ENCODE measurements at places on chromosomes 1 and 21.

GRCh38 chr1:199155166-199156019, 516.6 kb downstream of the PTPRC start:
- DNase-seq = no peak

GRCh38 chr1:165632491-165632890, 1.5 kb downstream of the MGST3 start:
- no peak for DNase-seq

GRCh38 chr1:218424502-218424901, 79.4 kb downstream of the TGFB2 start:
- DNase-seq = no peak

- no peak for DNase-seq
Measured at GRCh38 chr1:245031041-245031440, 123.7 kb upstream of the KIF26B start.

DNA sequence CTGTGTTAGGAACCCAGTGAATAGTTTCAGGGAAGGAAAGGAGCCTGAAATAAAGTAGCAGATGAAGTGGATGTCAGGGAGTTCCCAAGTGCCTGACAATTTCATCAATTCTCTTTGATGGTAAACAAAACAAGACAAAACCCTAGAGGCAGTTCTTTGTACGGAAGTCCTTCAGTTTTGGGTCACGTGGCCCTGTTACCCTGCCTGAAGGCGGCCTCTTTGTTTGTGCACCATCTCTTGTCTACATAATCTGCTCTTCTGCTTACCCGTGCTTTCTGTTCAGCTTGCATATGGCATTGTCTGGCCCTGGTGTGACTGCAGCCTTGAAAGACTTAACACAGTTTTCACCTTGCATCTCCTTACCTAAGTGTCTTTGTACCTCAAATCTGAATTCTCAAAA, 166.7 kb upstream of the DUSP10 start:
- DNase-seq = no peak

GRCh38 chr21:42493109-42494060, 2.6 kb downstream of the RSPH1 start:
- DNase-seq = no peak

DNA sequence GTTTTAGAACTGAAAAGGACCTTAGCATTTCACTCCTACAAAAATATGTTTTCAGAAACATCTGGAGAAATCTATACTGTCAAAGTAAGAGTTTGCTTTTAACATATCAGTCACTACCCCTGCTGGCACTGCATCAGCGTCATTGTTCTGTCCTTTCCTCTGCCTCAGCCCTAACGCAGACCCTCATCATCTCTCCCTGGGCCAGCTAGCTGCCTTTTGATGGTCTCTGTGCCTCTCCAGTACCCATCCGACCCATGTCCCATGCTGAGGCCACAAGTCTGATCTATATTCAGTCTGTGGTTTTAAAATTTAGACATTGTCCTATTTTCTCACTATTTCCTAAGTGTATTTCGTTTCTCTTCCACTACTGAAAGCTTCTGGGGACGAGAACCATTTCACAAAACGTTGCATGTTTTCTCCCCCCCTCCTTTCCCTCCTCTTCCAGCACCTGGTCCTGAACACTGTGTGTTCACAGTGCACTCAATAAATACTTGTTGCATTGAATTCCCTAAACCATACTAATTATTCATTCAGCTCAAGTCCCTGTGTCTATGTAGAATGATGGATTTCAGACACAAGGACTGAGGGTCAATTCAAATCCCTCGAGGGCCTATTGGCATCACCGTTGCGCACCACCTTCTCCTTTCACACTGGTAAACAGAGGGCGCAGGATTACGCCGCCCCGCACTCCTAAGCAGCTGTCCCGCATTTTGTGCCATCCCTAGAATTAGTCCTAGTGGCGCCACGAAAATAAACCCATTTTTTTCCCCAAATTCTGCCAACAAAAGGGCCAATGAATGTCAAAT, 53.4 kb downstream of the CD2 start:
- DNase-seq = no peak

DNA sequence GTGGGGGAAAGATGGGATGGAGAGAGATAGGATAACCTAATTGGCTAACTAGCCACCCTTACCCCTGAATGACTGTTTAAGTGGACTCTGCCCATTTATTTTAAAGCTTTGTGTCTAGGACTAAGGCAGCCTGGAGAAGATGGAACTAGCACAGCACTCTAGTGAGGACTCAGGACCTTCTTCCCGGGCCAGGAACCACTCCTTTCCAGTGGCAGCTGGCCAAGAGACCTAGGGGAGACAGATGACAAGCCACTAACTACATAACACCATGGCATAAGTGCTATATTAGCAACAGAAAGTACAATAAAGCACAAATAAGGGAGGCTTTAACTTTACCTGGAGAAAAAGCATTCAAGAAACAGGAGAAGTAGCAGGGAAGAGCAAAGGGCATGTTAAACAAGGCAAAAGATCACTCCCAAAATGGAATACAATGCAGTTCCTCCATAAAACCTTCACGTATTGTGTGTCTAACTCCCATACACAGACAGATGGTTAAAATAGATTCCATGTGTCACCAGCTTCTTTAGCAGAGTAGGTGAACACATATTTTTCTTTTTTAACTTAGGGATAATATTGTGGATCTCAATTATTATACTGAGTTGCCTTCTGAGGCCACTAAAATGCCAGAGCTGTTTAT, 20.6 kb downstream of the CLCA1 start:
- DNase-seq = no peak

GRCh38 chr1:119141020-119141424, 569 bp upstream of the WARS2 start:
- peak; percentile 77 for DNase-seq

GRCh38 chr1:39410915-39411436, 80.5 kb upstream of the BMP8A start:
- DNase-seq = peak; percentile 88

DNA sequence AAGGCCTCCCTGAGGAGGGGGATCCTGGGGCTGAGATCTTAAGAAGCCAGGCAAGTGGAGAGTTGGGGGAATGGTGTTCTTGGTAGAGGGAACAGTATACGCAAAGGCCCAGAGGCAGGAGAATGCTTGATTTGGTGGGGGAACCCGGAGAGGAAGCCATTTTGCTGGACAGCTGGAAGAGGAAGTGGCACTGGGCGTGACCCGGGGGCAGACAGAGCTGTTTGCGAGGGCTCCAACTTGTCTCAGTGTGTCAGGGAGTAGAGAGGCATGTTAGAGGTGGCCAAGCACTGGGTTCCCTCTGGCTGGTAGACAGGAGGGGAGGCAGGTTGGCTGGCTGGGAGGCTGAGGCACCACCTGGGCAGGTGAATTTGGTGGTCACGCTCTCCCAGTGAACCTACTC, 96.3 kb upstream of the ACTL8 start:
- DNase-seq = no peak

GRCh38 chr1:39047374-39048229, 21.5 kb downstream of the NDUFS5 start:
- DNase-seq = no peak

- no peak for DNase-seq
Measured at GRCh38 chr1:196593955-196594354, 14.3 kb downstream of the KCNT2 start.

- DNase-seq = no peak
Measured at GRCh38 chr21:25965951-25966707, 204.4 kb downstream of the APP start.

DNA sequence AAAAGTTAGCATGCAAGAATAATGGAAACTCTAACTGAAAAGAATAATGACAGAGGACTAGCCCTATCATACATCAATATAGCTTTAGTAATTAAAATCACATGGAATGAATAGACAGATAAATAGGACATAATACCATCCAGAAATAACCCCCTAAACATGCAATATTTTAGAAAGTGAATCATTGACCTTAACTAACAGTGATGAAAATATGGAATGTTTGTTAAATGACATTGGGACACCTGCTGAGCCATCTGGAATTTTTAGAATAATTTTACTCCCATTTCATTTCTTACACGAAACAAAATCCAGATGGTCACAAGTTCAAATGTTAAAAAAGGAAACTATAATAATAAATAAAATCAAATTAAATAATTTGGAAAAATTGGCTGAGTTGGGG, 53.1 kb upstream of the FMO3 start:
- DNase-seq = no peak

DNA sequence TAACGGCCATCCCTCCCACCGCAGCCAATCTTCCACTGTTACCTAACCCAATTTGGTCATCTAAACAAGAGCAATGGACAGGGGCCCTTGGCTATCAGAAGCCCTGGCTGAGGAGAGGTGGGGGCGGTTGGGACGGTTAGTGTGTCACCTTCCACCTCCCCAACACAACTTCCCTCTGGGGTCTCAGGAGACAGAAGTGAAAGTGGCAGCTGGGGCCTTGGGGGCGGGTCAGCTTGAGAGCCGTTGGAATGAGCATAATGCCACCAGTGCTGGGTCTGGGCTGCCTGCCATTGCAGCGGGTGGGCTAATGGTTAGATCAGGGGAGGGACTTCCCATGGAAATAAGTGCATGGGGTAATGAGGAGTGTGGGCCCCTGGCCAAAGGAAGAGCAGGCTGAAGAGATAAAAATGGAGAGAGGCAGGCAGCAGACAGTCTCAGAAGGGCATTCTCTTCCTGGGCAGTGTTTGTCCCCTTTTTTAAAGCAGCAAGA, 7.9 kb downstream of the MEF2D start:
- peak; percentile 63 for DNase-seq

- DNase-seq = no peak
Measured at GRCh38 chr1:117003223-117003875, 1.8 kb downstream of the CD101 start.

GRCh38 chr1:216600730-216601609, 122.3 kb downstream of the ESRRG start:
- peak; percentile 84 for DNase-seq

DNA sequence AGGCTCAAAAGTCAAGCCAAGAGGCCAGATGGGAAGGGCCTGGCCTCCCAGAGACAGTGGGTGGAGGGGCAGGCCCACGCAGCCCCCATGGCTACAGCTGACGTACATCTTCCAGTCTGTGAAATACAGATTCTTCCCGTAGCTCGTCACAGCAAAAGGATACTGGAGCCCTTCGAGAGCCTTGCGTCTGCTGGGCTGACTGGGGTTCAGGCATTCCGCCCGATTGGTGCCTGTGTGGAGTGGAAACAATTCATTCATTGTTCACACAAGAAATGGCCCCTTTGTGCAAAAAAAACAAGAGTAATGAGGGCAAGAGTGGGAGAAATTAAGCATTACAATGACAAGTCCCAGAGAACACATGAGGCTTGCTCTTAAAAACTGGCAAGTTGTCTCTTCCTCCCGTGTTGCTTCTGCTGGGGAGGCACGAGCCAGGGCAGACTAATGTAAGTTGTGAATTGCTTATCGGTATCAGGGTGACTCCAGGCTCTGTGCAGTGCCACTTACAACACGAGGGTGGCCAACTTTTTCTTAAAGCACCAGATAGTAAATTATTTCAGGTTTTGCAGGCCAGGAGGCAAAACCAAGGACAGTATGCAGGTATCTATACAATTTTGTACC, 85.1 kb downstream of the NID1 start:
- DNase-seq = no peak

DNA sequence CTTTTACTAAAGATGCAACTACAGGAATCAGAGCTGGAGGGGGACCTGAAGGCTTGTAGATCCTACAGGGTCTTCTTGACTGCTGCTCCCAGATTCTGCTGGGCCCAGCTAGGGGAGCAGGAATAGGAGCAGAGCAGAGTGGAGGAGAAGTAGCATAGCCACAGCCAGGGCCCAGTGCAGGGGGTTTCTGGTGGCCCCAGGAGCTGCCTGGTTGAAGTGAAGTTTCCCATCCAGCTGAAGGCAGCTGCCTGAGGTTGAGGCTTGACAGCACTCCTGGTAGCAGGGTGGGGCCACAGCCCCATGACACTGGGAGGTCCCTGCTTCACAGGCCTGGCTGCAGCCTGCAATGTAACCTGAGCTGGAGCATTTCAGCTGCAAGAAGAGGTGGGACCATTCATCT, 2.0 kb upstream of the INPP5B start:
- peak; percentile 63 for DNase-seq

DNA sequence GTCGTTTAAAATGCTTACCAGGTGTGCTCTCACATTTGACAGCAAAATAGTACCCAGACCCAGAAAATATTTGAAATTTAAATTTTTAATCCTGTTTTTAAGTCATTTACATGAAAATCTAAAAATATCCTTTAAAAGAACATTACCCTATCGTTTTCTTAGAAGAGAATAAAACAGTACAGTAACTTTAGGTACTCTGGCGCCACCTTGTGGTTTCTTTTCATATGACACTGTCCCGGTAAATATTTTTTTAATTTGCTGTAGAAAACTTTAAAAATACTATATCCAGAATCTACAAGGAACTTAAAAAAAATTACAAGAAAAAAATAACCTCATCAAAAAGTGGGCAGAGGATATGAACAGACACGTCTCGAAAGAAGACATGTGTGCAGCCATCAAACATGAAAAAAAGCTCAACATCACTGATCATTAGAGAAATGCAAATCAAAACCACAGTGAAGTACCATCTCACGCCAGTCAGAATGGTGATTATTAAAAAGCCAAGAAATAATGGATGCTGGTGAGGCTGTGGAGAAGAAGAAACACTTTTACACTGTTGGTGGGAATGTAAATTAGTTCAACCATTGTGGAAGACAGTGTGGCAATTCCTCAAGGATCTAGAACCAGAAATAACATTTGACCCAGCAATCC, 129.2 kb downstream of the RGS21 start:
- peak; percentile 46 for DNase-seq

DNA sequence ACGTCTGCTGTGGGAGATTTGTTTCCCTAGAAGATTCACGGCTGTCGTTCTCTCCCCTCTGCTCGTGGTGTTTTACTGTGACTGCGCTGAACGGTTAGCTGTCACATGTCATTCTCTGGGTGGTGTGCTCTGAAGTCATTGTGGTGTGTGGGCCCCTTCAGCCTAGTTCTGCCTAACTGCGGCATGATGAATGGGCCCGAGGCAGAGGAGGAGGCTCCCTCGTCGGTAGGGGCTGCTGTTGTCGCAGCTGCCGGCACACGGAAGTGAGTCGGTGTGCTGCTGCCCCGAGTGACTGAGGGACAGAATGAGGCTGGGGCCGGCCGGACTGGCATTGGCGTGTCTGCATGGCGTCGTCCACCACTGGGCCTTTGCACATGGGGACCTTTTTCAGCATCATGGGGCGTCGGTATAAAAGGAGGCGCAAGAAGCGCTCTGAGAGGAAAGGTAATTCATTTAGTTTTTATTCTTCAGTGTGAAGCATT, 77.9 kb downstream of the ADARB1 start:
- peak; percentile 83 for DNase-seq

- DNase-seq = no peak
Measured at GRCh38 chr1:171455967-171456366, 29.4 kb upstream of the PRRC2C start.

DNA sequence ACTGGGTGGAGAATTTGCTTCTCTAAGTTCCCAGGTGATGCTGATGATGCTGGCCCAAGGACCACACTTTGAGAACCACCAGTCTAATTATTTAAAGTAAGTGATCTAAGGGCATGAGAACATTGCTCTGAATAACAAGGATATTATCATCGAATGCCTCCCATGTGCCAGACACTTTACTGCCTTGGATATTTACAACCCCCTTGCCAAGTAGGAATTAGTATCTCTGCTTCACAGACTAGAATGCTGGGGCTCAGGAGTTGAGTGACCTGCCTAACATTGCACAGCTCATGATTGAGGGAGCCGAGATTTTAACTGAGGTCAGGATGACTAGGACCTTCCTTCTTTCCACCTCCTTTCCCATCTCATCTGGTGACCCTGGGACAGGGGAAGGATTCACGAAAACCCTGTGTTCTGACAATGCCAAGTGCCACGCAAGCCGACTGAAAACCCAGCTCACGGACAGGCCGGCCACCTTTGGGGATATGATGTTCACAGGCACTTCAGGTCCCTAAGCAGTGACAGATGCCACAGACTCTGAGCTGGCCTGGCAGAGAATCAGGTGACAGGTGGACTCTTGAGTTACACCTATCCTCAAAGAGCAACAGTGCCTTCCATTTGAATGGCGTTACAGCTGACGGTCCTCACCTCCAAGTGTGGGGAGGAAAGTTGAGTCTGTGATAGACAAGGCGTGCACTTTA, 230.7 kb downstream of the TOMM20 start:
- DNase-seq = no peak

Measured in aorta (tissue), 5 donors.